ENCODE measurements at places on chromosomes 2 and 18.

- DNase-seq = no peak
These were observed 95.1 kb downstream of the DYM start for GRCh38 chr18:49365346-49365745.

DNA sequence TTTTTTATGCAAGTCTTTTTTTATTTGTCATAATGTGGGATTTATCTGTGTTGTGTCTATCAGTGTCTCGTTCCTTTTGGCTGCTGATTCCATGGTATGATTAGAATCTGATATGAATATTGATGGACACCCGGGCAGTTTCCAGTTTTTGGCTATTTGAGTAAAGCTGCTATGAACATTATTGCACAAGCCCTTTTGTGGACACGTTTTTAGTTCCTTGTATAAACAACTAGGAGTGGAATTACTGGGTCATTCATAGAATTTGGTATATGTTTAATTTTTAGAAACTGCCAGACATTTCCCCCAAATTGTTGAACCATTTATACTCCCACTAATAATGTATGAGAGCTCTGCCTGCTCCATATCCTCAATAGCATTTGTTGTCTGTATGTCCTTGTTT lies 26.6 kb downstream of the HK2 start:
- no peak for DNase-seq

- DNase-seq = no peak
These were observed 73.1 kb upstream of the PDE1A start for GRCh38 chr2:182499706-182500470.

DNA sequence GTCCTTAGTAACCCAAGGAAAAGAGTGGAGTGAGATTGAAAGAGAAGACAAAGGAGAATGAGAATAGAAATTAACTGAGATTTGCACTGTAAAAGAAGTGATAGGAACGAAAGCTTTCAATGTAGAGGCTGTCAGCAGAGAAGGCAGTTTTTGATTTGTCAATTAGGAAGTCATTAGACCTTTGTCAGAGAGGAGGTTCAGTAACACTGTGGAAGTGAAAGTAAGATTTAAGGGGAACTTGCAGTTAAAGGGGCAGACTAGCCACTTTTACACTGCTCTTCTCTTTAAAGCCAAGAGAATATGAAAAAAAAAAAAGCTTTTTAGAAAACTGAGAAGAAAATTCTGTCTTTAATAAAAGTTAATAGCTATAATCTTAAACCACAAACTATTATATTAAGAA lies 11.5 kb upstream of the KYNU start:
- DNase-seq = no peak

DNA sequence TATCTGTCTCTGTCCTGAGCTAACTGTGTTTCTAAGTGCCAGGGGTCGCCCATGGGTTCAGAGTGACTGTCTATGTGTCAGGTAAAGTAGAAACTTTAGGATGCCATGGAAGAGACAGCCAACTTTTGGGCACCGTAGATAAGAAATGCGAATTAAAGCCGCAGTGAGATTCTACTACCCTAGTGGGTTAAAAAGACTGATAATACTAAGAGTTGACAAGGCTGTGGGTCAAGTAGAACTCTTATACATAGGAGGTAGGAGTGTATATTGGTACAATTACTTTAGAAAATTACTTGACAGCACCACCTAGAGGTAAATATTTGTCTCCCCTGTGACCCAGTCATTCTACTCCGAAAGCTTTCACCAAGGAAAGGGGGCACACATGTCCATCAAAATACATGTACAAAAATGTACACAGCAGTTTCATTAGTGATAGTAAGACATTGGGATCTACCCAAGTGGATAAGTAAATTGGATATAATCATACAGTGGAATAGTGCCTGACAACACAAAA lies 371.3 kb downstream of the SLC4A3 start:
- no peak for DNase-seq

- no peak for DNase-seq
These were observed 345.7 kb downstream of the CYP26B1 start for GRCh38 chr2:71801969-71802368.
